Pancreas (tissue), 10 donors: ENCODE measurements at places on chromosomes 4 and X. TPM values are rescaled to one million over a fixed set of nuclear protein-coding genes. Genes with fewer than 3 reads are reported as not detected.
A peak's percentile ranks its signal among the peaks of the same experiment; 100 is the strongest.

The RASL11B gene
- polyA plus RNA-seq, result 0.76 TPM

The SH2D1A gene
- 0.08 TPM for polyA plus RNA-seq

The TRPC5OS gene
- polyA plus RNA-seq, result not detected

The SLC25A43 gene
- polyA plus RNA-seq, result 3.7 TPM

The GDPD2 gene
- polyA plus RNA-seq, result not detected

The FGB gene
- 1.6 TPM for polyA plus RNA-seq

The CXCL6 gene
- polyA plus RNA-seq, result 2.0 TPM

The PHKA1 gene
- polyA plus RNA-seq, result 4.3 TPM

The NUP62CL gene
- 2.7 TPM for polyA plus RNA-seq

The XK gene
- polyA plus RNA-seq, result 1.3 TPM

- H3K36me3 ChIP-seq, result no peaks in the 10 kb centered on the region
- peak; percentile 34 for DNase-seq
- peak overlapping the region; percentile 46 for H3K27ac ChIP-seq
- H3K4me1 ChIP-seq, result no peaks in the 10 kb centered on the region
- no peaks in the 10 kb centered on the region for H3K27me3 ChIP-seq
- no peak overlapping the region for H3K4me3 ChIP-seq
These were observed 265.1 kb upstream of the MAD2L1 start for GRCh38 chr4:120331486-120332370.

GRCh38 chr4:3720466-3720865, 45.7 kb upstream of the ADRA2C start:
- H3K4me3 ChIP-seq, result no peak overlapping the region
- no peaks in the 10 kb centered on the region for H3K4me1 ChIP-seq
- no peak for DNase-seq
- no peak overlapping the region for H3K27ac ChIP-seq
- no peaks in the 10 kb centered on the region for H3K27me3 ChIP-seq
- no peaks in the 10 kb centered on the region for H3K36me3 ChIP-seq

DNA sequence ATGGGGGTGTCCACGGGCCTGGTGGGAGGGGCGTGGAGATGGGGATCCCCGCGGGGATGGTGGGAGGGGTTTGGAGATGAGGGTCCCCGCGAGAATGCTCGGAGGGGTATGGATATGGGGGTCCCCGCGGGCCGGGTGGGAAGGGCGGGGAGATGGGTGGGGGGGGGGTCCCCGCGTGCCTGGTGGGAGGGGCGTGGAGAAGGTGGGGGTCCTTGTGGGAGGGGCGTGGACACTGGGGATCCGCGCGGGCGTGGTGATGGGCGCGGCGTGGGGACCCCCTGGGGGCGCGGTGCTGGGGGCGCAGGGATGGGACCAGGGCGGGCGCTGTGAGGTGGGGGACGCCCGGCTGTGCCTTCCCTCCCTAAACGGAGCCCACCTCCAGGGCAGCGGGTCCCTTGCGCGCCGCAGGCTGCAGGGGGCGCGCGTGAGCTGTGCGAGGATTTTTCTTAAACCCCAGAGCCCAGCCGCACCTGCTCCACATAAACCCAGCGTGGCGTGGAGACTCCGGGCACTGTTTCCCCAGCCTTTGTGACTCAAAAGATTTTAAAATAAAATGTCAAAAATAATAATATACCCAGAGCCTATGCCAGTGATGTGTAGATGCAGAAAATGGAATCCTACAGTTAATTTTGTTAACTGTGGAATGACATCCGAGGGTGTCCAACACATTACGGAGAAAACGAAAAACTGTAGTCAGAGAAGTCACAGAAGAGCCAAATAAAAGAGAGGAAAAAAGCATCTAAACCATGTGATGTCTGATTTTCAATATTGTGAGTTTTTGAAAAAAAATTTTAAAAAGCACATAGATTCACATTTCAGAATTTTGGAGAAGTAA, 1.5 kb upstream of the ASMTL start:
- no peak overlapping the region for H3K27ac ChIP-seq
- peaks cover 8% of the 10 kb centered on the region for H3K4me1 ChIP-seq
- DNase-seq, result peak; percentile 89
- H3K36me3 ChIP-seq, result no peaks in the 10 kb centered on the region

DNA sequence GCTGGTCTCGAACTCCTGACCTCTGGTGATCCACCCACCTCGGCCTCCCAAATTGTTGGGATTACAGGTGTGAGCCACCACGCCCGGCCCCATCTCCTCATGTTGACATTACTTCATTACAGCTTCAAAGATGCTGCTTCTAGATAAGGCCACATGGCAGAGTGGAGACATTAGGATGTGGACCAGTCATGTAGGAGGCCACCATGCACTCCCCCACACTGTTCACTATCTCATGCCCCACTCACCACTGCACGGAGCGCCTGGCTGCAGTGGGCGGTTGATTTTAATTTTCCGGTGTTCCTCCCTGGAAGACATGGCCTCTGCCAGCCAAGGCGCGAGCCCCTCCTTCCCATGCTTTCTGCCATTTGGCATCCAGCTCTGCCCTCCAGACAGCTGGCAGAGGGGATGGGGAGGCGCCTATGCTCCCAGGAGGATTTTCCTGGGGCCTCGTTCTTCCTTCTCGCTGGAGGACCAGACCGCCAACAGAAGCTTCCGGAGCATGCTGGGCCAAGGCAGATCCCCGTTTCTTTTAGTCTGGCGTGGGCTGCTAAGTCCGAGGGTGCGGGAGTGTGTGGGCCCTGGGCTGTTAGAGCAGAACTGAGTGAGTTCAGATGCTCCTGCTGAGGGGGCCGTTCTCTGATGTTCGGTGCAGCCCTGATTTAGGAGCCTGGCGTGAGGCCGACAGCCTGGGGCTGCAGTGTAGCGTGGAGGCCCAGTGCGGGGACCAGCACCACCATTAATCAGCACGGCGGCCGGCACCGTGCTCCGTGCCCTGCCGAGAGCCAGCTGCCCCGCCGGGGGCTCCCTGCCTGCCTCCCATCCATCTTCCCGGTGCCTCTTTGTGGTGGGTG, 93.1 kb downstream of the SORCS2 start:
- H3K4me1 ChIP-seq, result no peaks in the 10 kb centered on the region
- no peak overlapping the region for H3K27ac ChIP-seq
- no peak for DNase-seq
- H3K27me3 ChIP-seq, result no peaks in the 10 kb centered on the region

DNA sequence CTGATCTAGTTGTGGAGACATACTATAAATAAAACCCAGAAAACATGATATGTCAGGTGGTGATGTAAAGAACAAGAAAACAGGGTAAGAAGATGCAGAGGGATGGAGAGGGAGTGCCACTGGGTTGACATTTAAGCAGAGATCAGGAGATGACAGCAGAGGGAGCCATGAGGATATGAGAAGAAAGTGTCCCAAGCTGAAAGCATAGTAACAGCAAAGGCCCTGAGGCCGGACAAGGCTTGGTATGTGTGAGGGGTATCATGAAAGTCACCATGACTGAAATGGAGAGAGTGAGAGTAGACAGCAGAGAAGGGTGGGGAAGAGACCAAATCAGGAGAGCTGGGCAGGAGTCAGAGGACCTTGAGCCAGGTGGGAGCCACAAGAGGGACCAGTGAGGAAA, 3.4 kb downstream of the GPKOW start:
- no peak for DNase-seq
- no peaks in the 10 kb centered on the region for H3K4me1 ChIP-seq
- no peaks in the 10 kb centered on the region for H3K27me3 ChIP-seq
- H3K36me3 ChIP-seq, result no peaks in the 10 kb centered on the region
